ENCODE measurements at places on chromosomes 5 and 9.

GRCh38 chr9:5388026-5388819, 48.5 kb upstream of the RLN1 start:
- no peak for ATAC-seq

DNA sequence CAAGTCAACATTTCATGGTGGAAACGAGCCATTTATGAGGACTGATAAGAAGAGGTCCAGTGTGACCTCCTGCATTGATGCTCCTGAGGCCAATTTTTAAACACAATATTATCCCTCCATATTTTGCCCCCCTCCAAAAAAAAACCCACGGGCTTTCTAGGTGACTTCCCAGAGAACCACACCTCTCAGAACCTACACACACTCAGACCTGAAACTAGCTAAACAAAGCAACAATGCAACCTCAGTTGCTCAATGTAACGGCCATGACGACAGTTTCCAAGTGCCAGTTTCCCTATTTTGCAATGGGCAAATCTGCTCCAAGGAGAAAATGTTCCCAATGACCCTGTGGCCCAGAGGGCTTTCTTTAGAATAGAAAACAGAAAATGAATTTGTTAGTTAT, 3.5 kb downstream of the NRG2 start:
- peak; percentile 26 for ATAC-seq

DNA sequence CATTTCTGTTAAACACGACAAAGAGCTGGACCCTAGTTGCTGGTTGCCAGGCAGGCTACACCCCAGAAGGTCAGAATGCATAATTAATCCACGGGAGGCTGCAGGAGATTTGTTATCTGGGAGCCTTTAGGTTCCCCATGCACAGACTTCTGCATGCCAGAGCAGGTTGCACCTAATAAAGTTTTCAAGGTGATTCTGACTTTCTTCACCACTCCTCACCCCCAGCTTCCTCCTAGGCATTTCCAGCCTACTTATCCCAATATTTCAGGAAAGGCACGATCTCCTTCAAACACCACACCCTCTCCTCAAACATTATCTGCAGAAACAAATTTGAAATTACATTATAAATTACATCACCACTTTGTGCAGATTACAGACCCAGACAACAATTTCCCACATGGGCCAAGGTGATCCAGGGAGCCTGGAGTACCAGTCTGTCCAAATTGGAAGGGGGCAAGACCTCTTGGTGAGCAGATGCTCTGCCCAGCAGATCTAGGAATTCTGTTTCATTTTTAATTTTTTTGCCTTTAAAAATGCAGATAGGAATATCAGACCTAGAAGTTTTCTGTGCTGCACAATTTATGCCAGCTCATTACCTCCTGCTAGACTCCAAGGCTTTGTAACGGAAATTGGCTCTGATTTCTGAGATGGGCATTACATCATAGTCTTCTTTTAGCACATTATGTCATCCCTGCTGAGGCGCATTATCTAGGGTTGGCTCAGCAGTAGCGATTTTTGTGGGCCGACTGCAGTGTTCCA, 363.4 kb upstream of the SLC30A5 start:
- peak; percentile 55 for ATAC-seq

- no peak for ATAC-seq
These were observed 35.0 kb downstream of the ACTBL2 start for GRCh38 chr5:57447658-57448057.

DNA sequence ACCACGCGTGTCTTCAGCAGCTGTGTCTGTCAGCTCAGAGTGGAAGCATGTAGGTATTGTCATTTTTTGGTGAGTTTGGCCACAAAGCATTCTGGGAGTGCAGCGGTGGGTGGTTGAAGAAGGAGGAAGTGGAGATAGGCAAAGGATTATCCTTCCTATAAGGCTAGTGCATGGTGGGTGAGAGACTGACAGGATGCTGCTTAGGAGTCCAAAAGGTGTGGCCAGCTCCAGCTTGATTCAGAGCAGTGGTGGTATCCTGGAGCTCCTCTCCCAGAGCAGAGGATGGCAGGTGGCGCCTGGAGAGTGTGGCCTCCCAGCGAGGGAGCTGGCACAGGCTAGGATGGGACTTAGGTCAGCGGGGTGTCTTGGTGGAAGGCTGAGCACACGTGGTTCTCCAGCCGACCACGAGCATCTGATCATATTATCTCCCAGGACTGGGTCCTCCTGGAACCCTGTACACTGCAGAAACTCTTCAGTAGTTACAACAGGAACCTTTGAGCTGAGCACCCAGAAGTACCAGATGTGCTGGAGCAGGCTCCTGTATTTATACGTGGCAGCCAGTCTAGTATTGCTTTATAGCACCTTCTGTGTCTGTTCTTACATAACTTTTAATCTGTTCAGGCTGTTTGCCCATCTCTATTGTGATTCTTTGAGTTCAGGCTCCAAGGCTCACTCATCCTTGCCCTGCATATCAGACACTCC, 29.6 kb downstream of the MAML1 start:
- peak; percentile 55 for ATAC-seq

DNA sequence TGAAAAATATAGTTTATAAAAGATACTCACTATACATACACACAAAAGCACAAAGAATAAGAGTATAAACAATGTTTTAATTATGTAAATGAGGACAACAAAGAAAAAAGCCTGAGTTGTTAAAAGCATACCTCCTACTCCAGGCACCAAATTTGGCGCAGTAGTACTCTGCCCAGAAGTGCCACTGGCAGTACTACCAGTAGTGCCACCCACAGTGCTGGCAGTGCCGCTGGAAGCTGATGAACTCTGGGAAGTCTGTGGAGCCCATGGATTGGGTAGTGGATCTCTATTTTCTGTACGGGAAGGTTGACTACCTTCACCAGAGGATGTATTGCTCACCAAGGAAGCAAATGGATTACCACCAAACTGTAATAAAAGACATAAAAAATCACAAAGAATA, 30.2 kb downstream of the UBQLN1 start:
- no peak for ATAC-seq

DNA sequence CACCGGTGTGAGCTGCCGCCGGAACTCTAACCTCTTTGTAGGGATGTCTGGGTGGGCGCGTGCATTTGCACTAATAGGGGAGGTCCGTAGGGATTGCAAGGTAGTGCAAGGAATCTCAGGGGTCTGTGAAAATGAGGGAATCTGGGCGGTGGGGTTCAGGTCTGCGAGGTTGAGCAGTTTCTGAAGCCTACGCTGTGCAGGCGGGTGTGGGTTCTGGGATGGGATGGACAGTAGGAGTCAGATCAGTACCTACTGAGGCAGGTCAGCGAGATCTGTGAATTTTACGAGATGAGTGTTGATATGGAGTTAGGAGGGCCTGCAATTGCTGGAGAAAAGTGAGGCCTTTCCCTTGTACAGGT, 856 bp upstream of the ATOSB start:
- no peak for ATAC-seq

DNA sequence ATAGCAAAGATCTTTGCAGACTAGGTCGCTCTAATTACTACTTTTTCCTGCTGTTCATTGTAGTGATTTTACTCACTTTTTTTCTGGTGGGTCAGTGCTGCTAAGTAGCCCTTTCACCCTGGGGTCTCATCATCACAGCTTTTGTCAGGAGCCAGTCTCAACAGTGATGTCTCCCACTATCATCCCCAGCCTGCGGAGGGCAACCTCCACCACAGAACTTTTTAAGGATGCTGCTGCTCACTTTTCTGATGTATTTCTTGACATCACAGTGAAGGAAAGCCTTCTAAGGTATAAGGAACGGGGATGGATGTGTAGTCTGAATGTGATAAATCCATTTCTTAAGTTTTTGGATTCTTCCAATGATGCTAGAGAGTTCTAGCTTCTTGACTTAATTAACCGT, 242.5 kb upstream of the RIOK2 start:
- ATAC-seq: no peak

DNA sequence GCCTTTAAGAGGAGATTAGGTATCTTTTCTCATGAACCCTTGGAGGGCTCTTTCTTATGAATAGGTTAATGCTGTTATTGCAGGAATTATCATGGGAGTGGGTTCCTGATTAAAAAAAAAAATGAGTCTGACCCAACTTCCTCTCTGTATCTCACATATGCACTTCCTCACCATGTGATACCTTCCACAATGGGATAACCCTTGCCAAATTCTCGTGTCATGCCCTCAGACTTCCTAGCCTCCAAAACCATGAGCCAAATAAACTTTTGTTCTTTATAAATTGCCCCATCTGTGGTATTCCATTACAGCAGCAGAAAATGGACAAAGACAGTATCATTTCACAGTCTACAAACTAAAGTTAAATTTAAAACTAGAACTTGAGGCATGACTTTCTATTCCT, 1.0 kb downstream of the OR1B1 start:
- ATAC-seq: no peak

- peak; percentile 86 for ATAC-seq
These were observed 26.7 kb downstream of the ERGIC1 start for GRCh38 chr5:172860520-172861443.

DNA sequence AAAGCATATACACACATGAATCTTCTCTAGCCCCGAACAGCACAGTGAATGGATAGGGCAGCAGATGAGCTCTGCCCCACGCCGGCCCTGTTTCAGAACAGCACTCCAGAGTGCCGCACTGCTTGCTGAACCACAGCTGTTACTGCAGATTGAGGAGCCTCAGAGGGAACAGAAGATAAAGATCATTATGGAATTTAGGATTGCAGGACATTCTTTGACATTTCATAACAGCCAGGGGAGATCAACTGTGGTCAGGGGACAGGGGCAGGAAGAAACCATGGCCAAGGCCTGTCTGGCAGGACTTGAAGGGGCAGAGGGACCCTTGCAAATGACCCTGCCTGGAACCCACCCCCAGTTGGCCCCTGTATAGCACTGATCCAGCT, 20.6 kb downstream of the IRF1 start:
- ATAC-seq: no peak

DNA sequence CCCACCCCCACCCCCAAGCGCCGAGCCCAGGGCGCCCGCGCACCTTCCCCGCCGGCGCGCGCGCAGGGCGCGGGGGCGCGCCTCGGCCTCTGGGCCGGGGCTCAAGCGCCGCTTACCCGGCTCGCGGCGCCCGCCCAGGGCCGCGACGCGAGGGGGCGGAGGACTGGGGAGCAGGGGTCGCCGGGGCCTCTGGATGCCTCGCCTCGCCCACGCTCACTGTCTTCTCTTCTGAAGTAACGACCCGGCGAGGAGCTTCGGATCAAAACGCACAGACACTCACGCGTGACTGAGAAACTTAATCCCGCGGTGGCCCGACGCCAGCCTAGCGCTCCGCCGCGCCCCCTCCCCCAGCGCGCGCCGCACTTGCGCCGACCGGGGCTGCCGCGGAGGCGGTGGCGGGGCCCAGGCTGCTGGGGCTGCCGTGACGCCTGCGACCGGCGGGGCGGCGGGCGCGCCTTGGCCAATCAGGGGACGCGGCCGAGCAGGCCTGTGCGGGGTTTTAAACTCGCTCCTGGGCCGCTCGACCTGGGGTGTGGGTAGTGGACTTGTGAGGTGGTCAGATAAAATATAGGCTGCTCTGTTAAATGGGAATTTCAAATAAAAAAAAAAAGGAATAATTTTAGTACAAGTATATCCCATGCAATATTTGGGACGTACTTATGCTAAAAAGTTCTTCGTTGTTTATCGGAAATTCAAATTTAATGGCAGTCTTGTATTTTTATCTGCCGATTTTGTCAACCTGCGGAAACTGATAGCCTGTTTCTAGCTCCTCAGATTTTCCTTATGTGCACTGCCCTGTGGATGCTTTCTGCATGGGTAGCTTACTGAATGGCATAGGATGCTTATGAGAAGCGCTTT, at the start of gene MPDZ:
Gene MPDZ (minus strand): TSS at position 409 of the 858 bp plus-strand sequence. CDS start 29,377 bp downstream, outside the sequence.
- ATAC-seq: peak; percentile 48

- ATAC-seq: no peak
These were observed 1992.3 kb downstream of the MAT2B start for GRCh38 chr5:165497707-165498106.

DNA sequence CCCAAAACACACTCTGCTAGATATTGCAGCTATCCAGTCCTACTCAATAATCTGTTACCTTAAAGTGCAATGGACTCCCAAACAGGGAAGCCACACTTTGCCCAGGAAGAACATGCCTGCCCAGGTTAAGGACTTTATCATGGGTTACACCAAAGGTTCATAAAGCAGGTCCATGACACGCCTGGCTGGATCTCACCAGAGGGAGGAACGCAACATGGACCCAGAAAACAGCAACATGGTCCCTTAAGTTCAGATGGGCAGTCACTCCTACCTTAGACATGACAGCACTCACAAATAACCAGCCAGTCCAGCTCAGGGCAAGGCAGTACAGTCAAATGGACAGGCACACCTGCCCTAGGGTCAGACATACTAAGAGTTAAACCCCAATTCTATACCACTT, 3.8 kb downstream of the P4HA2 start:
- no peak for ATAC-seq

DNA sequence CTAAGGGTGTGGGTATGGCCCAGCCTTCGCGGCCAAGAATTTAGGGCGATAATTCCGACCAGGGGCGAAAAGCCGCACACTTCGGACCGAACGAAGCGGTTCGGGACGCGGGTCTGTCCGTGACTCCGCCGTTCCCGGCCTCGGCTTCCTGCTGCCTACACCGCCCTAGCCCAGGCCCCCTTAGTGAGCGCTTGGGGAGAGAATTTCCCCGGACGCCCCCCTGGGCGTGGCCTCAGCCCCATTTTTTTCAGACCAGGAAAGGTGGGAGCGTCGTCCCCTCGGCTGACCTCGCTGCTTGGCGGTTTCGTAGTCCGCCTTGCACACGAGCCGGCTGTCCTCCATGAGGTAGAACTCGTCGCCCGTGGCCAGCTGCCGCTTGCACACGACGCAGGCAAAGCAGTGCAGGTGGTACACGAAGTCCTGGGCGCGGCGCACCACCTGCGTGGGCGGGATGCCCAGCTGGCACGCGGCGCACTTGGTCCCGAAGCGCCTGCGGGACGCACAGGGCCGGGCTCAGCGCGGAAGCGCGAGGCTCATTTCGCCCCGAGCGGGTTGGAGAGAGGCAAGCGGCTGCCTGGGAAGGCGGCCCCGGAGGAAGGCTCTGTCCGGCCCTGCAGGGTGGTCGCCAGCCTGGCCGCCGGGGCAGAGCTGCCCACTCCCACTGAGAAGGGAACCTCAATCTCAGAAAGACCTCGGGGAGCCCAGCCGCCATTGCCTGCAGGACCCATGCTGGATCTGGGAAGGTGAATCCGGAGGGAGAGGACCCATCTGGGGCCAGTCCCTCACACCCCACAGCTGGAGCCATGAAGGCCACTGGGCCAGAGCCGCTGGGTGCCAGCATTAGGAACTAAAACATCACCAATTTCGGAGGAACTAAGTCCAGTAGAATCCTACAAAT, 5.3 kb downstream of the LHX3 start:
- no peak for ATAC-seq

DNA sequence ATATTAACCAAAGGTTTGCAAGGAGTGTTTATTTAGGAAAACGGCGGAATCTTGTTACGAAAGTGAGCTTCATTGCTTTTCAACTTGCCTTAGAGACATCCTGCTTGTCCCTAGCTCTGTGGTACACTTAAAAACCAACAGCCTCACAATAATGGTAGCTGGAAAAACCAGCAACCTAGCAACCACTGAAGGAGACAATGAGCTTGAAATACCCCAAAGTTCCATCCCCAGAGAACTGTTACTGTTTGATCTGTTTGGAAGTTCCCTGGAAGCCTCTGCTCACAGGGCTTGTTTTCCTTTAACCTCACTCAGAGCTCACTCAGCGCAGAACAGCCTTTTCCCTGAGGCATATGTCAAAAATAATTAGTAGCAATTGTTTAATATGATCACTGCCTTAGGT, 43.2 kb downstream of the SH3TC2 start:
- no peak for ATAC-seq

- ATAC-seq: no peak
These were observed 93.8 kb upstream of the FAM120A start for GRCh38 chr9:93357649-93358048.

Measured in esophagus mucosa (tissue), 1 donor.